ENCODE measurements at places on chromosomes 5 and 9.
A peak's percentile ranks its signal among the peaks of the same experiment; 100 is the strongest.

DNA sequence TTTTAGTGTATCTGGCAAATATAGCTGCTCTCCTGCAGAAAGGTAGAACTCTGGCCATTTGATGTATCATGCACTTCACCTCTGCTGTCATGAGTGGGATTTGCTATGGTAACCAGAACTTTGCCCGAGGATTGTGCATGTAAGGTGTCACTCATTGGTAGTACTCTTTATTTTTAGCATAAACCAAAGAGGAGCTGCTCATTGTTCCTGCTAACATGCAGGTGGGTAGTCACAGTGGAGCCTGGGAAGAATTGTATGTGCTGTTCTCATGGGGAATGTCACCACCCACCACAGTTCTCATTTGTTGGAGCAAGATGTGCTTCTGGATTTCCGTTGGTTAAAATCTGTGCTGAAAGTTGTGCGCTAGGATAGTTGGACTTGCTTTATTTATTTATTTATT is 12.3 kb downstream of the PDZD2 start:
- DNase-seq = no peak

DNA sequence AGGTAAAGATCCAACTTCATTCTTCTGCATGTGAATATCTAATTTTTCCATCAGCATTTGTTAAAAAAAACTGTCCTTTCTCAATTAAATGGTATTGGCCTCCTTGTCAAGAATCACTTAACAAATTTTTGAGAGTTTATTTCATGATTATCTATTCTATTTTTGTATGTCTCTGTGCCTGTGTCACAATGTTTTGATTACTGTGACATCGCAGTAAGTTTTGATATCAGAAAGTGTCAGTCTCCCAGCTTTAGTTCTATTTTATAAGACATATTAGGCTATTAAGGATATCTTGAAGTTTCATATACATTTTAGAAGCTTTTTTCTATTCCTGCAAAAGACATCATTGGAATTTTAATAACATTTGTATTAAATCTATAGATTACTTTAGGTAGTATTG is 33.6 kb downstream of the GABRA6 start:
- no peak for DNase-seq

DNA sequence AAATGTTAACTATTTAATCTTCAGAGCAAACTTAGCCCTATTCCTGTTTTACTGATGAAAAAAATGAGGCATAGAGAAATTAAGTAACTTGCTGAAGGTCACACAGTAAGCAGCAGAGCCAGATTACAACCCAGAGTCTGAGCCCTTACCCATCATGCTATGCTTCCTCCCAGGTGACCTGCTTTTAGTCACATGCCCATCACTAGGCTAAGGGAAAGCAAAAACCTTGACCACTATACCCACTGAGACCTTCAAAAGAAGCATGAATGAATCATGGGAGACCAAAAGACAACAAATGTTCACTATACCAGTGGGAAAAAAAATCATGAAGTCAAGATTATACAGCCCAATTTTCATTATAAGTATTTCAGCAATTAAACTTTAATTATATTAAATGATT is 5.3 kb upstream of the HAUS6 start:
- no peak for DNase-seq

DNA sequence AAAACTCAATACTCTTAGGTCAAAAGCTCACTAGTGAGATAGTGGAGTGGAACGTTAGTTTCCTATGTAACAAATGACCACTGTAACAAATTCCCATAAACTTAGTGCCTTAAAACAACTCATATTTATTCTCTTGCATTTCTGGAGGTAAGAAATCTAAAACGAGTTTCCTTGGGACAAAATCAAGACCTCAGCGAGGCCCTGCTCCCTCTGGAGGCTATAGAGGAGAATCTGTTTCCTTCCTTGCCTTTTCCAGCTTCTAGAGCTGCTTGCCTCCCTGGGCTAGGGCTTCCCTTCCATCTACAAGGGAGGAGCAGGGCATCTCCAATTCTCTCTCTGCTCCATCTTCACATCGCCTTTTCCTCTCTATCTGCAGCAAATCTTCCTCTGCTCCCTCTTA is 32.0 kb downstream of the SEMA5A start:
- DNase-seq = peak; percentile 36

- DNase-seq = no peak
Observed at GRCh38 chr5:177490311-177490991, 7.0 kb downstream of the PDLIM7 start.

- no peak for DNase-seq
Observed at GRCh38 chr5:32523625-32524024, 61.7 kb upstream of the SUB1 start.

- DNase-seq = no peak
Observed at GRCh38 chr5:174412941-174413340, 311.4 kb upstream of the MSX2 start.

DNA sequence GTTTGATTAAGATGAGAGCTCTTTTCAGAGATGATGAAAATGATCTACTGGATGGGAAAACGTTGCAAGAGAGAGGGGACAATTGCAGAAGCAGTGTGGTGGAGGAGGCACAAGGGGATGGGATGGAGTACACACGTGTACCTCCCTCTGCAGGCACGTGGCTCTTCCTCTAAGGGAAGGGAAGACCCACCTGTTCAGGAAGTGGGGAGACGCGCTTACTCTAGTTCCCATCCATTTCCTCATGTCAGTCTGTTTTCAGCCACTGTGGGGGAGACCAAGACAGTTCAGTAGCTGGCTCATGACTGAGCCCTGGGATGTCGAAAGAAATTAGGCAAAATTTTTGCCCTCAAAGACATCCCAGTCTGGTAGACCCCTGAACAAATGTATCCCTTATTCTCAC is 619.2 kb upstream of the CLINT1 start:
- no peak for DNase-seq

GRCh38 chr5:156420665-156421064 is 93.7 kb downstream of the SGCD start:
- DNase-seq = no peak

DNA sequence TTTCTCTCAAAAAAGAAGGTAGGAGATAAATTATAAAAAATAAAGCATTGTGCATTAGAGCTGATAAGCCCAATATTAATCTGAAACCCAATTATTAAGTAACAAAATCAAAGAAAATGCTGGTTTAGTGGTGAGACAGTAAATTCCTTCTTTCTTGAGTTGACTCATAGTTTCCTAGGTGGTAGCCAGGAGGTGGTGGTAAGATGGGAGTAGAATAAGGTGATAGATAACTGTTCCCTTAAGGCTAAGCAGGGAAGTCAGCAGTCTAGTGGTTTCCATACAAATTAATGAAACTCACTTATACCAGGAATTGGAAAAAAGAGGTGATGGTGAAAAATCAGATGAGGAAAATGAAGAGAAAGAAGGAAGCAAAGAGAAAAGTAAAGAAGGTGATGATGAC is 23.2 kb downstream of the LYSMD3 start:
- DNase-seq = no peak

- DNase-seq = no peak
Observed at GRCh38 chr5:74288448-74289108, 351.9 kb downstream of the ENC1 start.

DNA sequence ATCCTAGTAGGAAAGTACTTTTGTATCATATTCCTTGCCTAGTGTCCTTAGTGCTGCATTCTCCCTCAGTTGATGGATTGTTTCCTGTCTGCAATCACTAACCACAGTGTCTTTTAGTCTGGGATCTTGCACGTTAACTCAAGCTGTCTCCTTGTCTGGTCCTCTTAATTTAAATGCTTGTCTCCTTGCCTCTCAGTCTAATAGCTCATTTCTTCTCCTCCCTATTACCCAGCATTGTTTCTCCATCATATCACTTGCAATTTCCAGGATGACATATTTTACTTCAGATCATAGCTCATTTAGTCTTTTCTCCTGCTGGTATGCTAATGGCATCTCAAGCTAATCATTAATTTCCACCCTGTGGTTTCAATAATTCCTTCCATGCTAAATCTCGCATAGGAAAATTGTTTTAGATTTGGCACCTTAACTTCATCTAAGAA is 2052.0 kb upstream of the C9orf72 start:
- DNase-seq = no peak

- DNase-seq = no peak
Observed at GRCh38 chr9:99724640-99725039, 97.0 kb upstream of the NR4A3 start.

DNA sequence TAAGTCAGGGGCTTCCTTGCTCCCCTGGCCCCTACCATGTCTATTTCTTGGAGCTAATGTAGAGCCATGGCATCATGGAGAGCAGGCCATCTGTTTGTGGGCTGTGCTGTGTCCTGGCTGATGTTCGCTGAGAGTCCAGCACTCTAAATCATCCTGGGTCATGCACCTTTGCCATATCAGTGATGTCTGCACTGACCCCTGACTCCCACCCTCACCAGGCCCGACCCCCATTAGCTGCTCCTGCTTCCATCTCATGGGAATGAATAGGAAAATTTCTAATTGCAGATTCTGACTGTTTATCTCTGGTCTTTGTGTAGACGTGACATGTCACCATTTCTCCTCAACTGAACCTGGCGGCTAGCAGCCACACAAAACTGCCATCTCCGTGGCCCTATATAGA is 236.9 kb downstream of the NSG2 start:
- DNase-seq = no peak

GRCh38 chr5:9490494-9491097 is 55.3 kb downstream of the SEMA5A start:
- no peak for DNase-seq

GRCh38 chr5:76836585-76836984 is 13.2 kb upstream of the S100Z start:
- no peak for DNase-seq

DNA sequence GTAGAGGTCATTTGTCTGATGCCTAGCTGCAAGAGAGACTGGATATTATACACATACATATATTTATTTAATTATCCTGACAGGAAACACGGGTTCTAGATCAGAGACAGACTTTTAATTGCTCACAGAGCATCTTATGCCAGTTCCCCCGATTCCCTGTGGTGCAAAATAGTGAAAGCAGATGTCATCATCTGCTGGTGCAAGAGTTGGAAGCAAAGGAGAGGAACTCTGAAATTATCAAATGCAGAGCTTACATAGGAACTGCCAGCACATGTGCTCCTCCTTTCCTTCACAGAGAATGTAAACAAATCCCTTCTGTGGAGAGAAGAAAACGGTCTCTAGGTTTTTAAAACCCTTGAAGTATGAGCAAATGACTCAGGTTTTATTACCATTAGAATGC is 69.3 kb downstream of the DTWD2 start:
- no peak for DNase-seq

- DNase-seq = no peak
Observed at GRCh38 chr9:79616971-79617370, 45.2 kb downstream of the TLE4 start.

GRCh38 chr5:64384765-64385164 is 121.0 kb upstream of the RGS7BP start:
- no peak for DNase-seq

- DNase-seq = no peak
Observed at GRCh38 chr5:161549106-161549505, 2.6 kb upstream of the GABRB2 start.

DNA sequence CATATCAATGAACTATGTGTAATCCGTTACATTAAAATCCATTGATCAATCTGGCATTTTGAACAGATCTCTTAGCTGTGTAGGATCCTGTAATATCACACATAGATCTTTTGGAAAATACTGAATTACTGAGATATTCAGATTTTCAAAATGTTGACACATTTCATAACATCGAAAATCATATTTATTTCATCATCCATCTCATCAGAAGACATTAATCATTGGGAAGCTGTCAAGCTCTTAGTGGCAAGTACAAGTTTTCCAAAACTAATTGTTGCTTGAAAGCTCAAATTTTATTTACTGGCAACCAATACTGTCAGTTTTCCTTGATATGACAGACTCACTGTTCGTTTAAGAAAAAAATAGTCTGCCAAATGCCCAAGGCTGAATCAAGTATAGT is 8.5 kb downstream of the NR6A1 start:
- no peak for DNase-seq

DNA sequence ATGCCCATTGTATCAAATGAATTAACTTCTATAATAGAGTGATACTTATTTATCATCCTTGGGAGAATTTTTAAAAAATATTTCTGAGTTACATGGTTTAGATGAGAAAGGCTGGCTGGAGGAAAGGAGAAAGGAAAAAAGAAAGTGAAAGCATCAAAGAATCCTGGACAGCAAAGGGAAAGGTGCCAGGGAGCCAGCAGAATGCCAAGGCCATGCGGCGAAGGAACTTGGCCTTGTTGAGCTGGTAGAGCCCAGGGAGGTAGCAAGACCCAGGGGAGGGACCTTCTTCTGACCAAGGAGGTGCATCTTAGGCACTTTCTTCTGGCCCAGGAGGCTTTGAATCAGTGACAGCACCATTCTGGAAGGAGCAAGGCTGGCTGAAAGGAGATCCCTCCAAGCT is 240.5 kb downstream of the ENC1 start:
- DNase-seq = no peak

DNA sequence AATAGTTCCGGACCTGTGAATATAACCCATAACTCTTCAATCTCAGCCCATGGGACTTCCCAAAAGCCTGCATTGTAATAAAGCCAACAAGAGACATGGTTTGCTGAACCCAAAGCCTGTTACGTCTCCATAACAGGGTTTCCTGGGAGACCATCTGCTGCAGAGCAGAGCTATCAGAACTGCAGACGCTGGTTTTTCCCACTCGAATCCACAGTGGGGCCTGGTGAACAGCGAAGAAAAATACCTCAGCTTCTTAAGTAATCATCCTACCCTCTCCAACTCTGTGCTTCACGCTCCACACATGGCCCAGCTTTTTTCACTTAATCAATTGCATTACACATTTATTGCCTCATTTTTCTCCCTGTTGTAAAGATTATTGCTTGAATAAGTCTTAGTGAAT is 409.5 kb upstream of the GRIA1 start:
- DNase-seq = no peak

DNA sequence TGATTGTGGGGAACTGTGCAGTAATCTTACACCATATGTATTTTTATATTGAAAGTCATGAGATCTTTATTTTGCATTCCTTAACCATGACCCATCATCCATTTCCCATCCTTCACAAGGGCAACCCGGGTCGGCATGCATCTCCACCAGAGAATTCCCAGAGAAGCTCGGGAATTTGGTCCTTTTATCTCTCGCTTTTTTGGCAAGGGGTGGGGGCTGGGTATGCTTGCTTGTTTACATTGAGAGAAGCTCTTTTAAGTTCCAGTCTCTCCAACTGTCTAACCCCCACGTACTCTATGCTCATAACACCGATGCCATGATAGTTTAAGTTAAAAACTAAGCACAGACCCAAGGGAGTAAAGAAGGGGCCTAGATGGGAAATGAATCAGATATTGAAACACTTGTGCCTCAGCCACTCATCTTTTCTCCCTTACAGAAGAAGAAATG is 109.9 kb upstream of the NFIB start:
- peak; percentile 59 for DNase-seq

GRCh38 chr5:124700333-124700732 is 46.1 kb downstream of the ZNF608 start:
- DNase-seq = no peak

Data from GM03348 (cell line).